ENCODE measurements at places on chromosomes 4 and X. TPM values are rescaled to one million over a fixed set of nuclear protein-coding genes. Genes with fewer than 3 reads are reported as not detected.

- DNase-seq: no peak
- H3K27ac ChIP-seq: no peak overlapping the region
- H3K27me3 ChIP-seq: no peaks in the 10 kb centered on the region
Measured at GRCh38 chr4:174810834-174811233, 18.2 kb downstream of the GLRA3 start.

GRCh38 chrX:141903400-141904155, at the start of gene MAGEC1:
MAGEC1 (plus strand) TSS chrX:141903894; CDS start chrX:141905073, 1,179 bp downstream.
- H3K4me1 ChIP-seq: no peaks in the 10 kb centered on the region
- H3K36me3 ChIP-seq: no peaks in the 10 kb centered on the region
- DNase-seq: no peak
- no peaks in the 10 kb centered on the region for H3K27me3 ChIP-seq

GRCh38 chr4:6676722-6677558, 16.7 kb upstream of the S100P start:
- H3K36me3 ChIP-seq: peaks cover 67% of the 10 kb centered on the region
- peak overlapping the region; percentile 21 for H3K27ac ChIP-seq
- DNase-seq: no peak

- H3K4me3 ChIP-seq: no peak overlapping the region
- no peaks in the 10 kb centered on the region for H3K36me3 ChIP-seq
Measured at GRCh38 chr4:138192113-138192512, 50.0 kb downstream of the SLC7A11 start.

GRCh38 chrX:10485326-10485725, 135.1 kb downstream of the MID1 start:
- DNase-seq: no peak
- H3K27me3 ChIP-seq: no peaks in the 10 kb centered on the region
- H3K36me3 ChIP-seq: no peaks in the 10 kb centered on the region

DNA sequence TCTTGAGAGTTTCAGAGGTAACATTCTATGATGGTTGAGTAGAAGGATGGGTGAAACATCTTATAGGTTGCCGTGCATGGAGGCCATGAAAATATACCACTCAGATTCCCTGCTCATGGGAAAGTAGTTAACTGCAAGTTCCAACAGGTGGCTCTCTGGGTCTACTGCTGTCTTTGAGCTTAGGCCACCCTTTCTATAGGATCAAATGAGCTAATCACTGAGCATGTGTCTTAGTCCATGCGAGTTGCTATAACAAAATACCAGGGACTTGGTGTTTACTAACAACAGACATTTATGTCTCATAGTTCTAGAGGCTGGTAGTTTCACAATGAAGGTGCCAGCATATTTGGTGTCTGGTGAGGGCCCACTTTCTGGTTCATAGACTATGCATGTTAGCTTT, 144.8 kb upstream of the UNC5C start:
- no peak overlapping the region for H3K4me3 ChIP-seq
- no peak for DNase-seq
- no peaks in the 10 kb centered on the region for H3K4me1 ChIP-seq

- no peak for DNase-seq
- H3K4me1 ChIP-seq: peaks cover 3% of the 10 kb centered on the region
- peaks cover 2% of the 10 kb centered on the region for H3K27me3 ChIP-seq
- H3K27ac ChIP-seq: no peak overlapping the region
Measured at GRCh38 chr4:16909281-16909680, 10.8 kb upstream of the LDB2 start.

DNA sequence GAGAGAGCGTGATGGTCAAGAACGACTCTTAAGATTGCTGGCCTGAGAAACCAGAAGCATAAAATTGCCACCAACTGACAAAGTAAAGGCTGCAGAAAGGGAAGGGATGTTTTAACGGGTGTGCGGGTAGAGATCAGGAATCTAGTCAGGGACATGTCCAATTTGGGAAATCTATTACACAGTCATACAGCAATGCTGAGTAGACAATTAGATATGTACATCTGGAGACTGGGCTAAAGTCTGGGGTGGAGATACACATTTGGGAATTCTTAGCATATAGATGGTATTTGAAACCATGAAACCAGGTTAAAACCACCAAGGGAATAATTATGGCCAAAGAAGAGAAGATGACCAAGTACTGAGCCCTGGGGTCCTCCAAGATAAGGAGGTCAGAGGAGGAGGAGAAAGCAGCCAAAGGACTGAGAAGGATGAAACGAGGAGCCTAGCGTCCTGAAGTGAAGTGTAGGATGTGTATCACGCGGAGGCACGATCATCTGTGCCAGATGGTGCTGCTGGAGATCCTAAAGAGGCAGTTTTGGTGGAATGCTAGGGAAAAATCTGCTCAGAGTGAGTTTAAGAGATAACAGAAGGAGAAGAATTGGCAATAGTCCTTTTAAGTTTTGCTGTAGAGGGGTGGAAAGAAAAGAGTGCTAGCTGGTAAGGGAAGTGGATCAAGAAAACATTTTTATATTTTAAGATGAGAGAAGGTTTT, 36.5 kb downstream of the SEC24D start:
- H3K4me1 ChIP-seq: no peaks in the 10 kb centered on the region
- H3K36me3 ChIP-seq: peaks cover 28% of the 10 kb centered on the region
- no peaks in the 10 kb centered on the region for H3K27me3 ChIP-seq

DNA sequence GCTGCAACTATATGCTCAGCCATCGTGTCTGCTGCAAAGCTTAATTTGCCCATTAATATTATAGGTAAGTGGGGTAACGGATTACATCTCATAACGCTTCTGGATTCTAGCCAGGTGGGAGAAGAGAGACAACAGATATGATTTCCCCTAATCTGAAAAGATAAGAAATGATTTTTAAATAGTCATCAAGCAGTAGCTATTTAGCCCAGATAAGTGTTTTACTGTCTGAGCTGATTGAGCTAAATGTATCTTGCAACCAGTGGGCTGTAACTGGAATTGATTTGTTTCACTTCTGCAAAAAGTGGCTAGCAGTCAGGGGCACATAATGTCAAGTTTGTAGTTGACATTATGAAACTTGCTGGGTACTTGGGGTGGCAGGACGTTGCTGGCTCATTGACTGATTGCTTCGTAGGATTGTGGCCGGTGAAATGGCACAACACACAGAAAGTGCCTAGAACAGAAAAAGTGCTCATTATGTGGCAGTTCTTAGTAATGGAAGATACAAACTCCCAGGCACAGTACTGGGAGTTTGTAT, 18.5 kb downstream of the LAP3 start:
- peaks cover 8% of the 10 kb centered on the region for H3K4me1 ChIP-seq
- peaks cover 58% of the 10 kb centered on the region for H3K36me3 ChIP-seq
- H3K27ac ChIP-seq: peak overlapping the region; percentile 58
- H3K27me3 ChIP-seq: no peaks in the 10 kb centered on the region
- no peak overlapping the region for H3K4me3 ChIP-seq

DNA sequence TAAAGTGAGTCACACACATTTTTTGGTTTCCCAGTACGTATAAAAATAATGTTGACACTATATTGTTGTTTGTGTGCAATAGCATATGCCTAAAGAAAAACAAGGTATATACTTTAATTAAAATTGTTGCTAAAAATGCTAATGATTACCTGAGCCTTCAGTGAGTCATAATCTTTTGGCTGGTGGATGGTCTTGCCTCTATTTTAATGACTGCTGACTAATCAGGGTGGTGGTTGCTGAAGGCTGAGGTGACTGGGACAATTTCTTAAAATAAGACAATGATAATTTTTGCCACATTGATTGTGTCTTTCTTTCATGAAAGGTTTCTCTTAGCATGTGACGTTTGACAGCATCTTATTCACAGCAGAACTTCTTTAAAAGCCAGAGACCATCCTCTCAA, 21.0 kb upstream of the ANXA10 start:
- H3K36me3 ChIP-seq: no peaks in the 10 kb centered on the region
- H3K27ac ChIP-seq: no peak overlapping the region
- no peak overlapping the region for H3K4me3 ChIP-seq
- peaks cover 3% of the 10 kb centered on the region for H3K27me3 ChIP-seq

DNA sequence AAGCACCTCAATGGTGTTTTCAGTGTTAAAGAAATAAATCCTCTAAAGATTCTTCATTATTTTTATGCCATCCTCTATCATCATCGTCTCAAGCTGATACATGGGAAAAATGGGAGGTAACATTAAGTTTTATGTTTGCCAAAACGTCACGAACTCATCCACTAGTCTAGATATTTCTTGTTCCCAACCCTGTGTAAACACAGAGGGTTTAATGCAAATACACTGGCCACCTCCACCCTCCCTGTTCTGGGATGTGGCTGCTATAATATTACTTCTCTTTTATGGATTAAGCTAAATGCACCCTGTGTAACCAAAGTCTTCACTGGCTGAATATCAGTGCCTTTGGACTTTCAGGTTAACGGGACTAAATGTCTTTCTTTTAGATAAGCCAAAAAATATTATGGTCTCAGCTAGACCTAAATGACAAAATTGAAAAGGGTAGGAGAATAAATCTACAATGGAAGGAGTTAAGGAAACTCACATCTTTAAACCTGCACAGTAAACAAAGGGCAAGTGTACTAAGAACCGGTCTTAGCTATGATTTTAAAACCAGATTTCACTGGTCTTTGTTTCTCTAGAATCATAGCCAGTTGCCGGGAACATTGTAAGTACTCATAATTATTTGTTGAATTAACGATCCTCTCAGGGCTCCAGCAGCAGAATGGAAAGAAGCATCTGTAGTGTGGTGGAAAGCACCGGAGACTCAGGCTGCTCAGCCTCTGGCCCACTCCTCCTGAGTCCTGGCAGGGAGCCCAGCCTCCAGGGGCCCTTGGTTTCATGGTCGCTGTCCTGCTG, 103.5 kb upstream of the NOCT start:
- no peak for DNase-seq
- H3K4me3 ChIP-seq: no peak overlapping the region
- no peaks in the 10 kb centered on the region for H3K27me3 ChIP-seq
- no peaks in the 10 kb centered on the region for H3K36me3 ChIP-seq
- no peak overlapping the region for H3K27ac ChIP-seq

The HSFX2 gene
- not detected for total RNA-seq

The SLIT2 gene
- total RNA-seq: not detected

The PABPC1L2A gene
- total RNA-seq: not detected

Measured in activated CD4-positive, alpha-beta T cell treated with anti-CD3 and anti-CD28 coated beads, Interleukin-2, amount 10 ng/mL, durations not matched to agents 7 days and 5 days (primary cell).